ENCODE measurements at places on chromosomes 11 and 22. TPM values are rescaled to one million over a fixed set of nuclear protein-coding genes. Genes with fewer than 3 reads are reported as not detected.

Gene MUC2
- not detected for total RNA-seq

Gene MRGPRE
- total RNA-seq: not detected

Gene TESMIN
- total RNA-seq: not detected

Gene OR9I1
- not detected for total RNA-seq

Gene BIK
- not detected for total RNA-seq

Gene SLC6A5
- total RNA-seq: under 0.01 TPM

Measured in smooth muscle cell of bladder (primary cell).